ENCODE measurements at places on chromosomes 3 and 15. TPM values are rescaled to one million over a fixed set of nuclear protein-coding genes. Genes with fewer than 3 reads are reported as not detected.

Gene NOX5
- total RNA-seq = 0.63 TPM

Gene ADGRG7
- total RNA-seq = not detected

Gene SUCLG2
- 5.6 TPM for total RNA-seq

Gene CTXN2
- 0.63 TPM for total RNA-seq

Gene IDH2
- 78.9 TPM for total RNA-seq

Gene XCR1
- not detected for total RNA-seq

Measured in parietal lobe (tissue), 2 donors.